ENCODE measurements at places on chromosomes 3 and 15.
A peak's percentile ranks its signal among the peaks of the same experiment; 100 is the strongest.

- H3K27ac ChIP-seq = no peak overlapping the region
- no peaks in the 10 kb centered on the region for H3K36me3 ChIP-seq
- H3K4me3 ChIP-seq = no peak overlapping the region
- DNase-seq = no peak
- no peaks in the 10 kb centered on the region for H3K4me1 ChIP-seq
Observed at GRCh38 chr3:115581362-115582135, 41.8 kb upstream of the GAP43 start.

- no peak overlapping the region for H3K27ac ChIP-seq
- no peaks in the 10 kb centered on the region for H3K27me3 ChIP-seq
- H3K36me3 ChIP-seq = no peaks in the 10 kb centered on the region
- H3K4me1 ChIP-seq = no peaks in the 10 kb centered on the region
- H3K4me3 ChIP-seq = no peak overlapping the region
- no peak for DNase-seq
Observed at GRCh38 chr3:82392203-82392775, 630.8 kb upstream of the GBE1 start.

DNA sequence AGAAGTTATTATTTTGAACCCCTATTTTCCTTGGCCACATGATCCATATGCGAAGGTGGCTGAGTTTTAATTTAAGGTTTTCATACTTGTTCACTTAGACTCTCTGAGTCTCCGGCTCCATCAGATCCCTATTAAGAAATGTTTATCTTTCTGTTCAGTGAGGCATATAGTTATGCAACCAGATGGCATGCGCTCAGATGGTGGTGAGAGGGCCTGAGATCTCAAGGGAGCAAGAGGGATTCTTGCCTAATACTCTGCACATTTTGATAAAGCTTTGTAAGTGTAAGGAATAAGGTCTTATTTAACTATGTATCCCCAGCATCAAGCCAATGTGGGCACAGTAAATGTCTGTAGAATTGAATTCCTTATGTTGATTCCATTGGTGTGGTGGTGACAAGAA lies 78.9 kb upstream of the DPH6 start:
- no peak for DNase-seq
- no peaks in the 10 kb centered on the region for H3K4me1 ChIP-seq
- no peaks in the 10 kb centered on the region for H3K36me3 ChIP-seq
- H3K27me3 ChIP-seq = peaks cover 9% of the 10 kb centered on the region
- no peak overlapping the region for H3K4me3 ChIP-seq

GRCh38 chr3:139189943-139190342 lies 145.3 kb upstream of the PRR23C start:
- DNase-seq = no peak
- H3K27ac ChIP-seq = no peak overlapping the region
- H3K27me3 ChIP-seq = no peaks in the 10 kb centered on the region

- no peak overlapping the region for H3K27ac ChIP-seq
- H3K36me3 ChIP-seq = no peaks in the 10 kb centered on the region
- peaks cover 13% of the 10 kb centered on the region for H3K27me3 ChIP-seq
- H3K4me3 ChIP-seq = no peak overlapping the region
- DNase-seq = no peak
- H3K4me1 ChIP-seq = no peaks in the 10 kb centered on the region
Observed at GRCh38 chr3:45269952-45270351, 43.9 kb upstream of the TMEM158 start.

- no peak for DNase-seq
- H3K27ac ChIP-seq = no peak overlapping the region
- peaks cover 4% of the 10 kb centered on the region for H3K27me3 ChIP-seq
Observed at GRCh38 chr3:136008732-136009470, 43.4 kb downstream of the PPP2R3A start.

- H3K36me3 ChIP-seq = no peaks in the 10 kb centered on the region
- H3K4me3 ChIP-seq = no peak overlapping the region
- no peaks in the 10 kb centered on the region for H3K27me3 ChIP-seq
- DNase-seq = no peak
- H3K4me1 ChIP-seq = no peaks in the 10 kb centered on the region
Observed at GRCh38 chr3:167811031-167811430, 75.5 kb downstream of the SERPINI1 start.

- no peaks in the 10 kb centered on the region for H3K36me3 ChIP-seq
- peaks cover 14% of the 10 kb centered on the region for H3K27me3 ChIP-seq
- H3K4me3 ChIP-seq = no peak overlapping the region
- no peaks in the 10 kb centered on the region for H3K4me1 ChIP-seq
- no peak overlapping the region for H3K27ac ChIP-seq
Observed at GRCh38 chr3:187398955-187399354, 30.8 kb downstream of the RTP4 start.

- no peak for DNase-seq
- H3K4me3 ChIP-seq = no peak overlapping the region
- peaks cover 7% of the 10 kb centered on the region for H3K36me3 ChIP-seq
- peaks cover 23% of the 10 kb centered on the region for H3K4me1 ChIP-seq
- H3K27ac ChIP-seq = no peak overlapping the region
Observed at GRCh38 chr3:112394003-112394640, 61.2 kb downstream of the CD200 start.

DNA sequence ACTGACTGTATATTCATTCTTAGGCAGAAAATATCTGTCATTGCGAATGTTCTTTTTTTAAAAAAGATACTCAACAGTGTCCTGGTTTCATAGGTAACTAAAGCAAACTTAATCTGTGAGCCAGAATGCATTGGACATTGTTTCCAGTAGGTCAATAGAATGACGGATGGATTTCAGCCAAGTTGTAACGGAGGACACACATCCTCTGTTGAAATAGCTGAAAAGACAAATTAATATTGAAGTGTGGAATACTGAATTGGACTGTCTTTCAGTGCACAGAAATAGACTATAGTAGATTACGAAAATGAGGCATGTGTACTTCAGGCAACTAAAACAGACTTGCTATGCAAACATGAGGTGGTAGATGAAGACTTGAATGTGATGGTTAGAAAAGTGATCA lies 461.6 kb downstream of the WDR72 start:
- no peaks in the 10 kb centered on the region for H3K27me3 ChIP-seq
- no peak overlapping the region for H3K4me3 ChIP-seq
- H3K27ac ChIP-seq = no peak overlapping the region
- DNase-seq = no peak
- no peaks in the 10 kb centered on the region for H3K4me1 ChIP-seq
- no peaks in the 10 kb centered on the region for H3K36me3 ChIP-seq

DNA sequence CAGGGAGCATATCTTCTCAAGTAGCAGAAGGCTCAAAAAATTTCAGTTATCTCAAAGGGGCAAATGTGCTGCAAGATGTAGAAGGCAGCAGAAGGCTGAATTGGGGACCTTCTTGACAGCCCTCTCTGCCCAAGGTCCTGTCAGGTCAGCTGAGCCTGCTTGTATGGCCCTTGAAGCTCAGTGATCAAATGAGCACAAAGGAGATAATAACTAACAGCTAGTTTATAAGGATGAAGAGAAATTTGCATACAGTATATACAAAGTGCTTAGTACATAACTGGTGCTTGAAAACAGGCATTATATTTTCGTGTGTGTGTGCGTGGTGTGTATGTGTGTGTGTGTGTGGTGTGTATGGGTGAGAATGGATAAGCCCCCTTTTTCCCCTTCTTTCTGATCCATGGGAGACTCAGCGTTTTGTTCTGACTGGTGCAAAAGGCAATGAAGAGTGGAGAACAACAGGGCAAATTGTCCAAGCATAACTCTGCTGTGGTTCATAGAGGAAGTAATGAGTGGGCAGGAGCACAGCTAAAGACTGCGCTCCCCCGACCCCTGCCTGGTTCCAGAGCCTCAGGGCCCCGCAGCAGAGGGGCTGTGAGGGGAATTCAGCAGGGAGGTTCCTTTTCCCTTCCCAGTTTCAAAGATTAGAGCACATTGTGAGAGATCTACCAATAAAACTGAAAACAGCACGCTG lies 356.8 kb upstream of the NR2F2 start:
- H3K4me3 ChIP-seq = no peak overlapping the region
- peaks cover 5% of the 10 kb centered on the region for H3K27me3 ChIP-seq
- no peak overlapping the region for H3K27ac ChIP-seq
- peaks cover 8% of the 10 kb centered on the region for H3K4me1 ChIP-seq
- H3K36me3 ChIP-seq = no peaks in the 10 kb centered on the region
- no peak for DNase-seq

DNA sequence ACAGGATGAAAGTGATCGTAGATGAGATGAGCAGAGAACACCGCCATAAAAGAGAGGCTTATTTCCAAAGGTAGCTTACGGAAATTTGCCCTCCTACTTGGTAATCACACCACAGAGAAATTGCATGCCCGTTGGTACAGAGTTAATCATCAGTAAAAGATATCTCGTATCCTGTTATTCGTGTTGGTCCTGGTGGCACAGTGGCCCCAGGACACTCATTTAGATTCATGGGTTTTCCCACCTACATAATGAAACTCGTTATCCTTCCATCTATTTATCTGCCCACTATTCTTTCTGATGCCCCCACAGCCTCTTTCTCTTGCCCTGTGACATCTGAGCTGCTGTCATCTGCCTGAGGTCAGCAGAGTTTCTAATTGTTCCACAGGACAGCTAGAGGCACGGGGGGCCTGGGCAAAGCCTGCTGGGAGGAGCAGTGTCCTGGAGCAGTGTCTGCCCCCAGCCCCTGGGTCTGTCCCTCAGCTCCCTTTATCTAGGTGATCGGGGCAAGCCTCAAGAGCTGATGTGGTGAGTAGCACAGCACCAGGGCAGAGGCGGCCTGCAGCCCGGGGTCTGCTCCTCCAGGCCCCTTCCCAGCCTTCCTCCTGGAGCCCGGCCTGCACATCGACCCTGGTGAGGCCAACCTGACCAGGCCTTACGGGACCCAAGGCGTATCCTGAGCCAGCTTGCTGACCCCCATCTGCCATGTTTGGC lies 42.2 kb downstream of the PXYLP1 start:
- H3K4me1 ChIP-seq = no peaks in the 10 kb centered on the region
- H3K27ac ChIP-seq = no peak overlapping the region
- H3K4me3 ChIP-seq = no peak overlapping the region
- H3K36me3 ChIP-seq = peaks cover 2% of the 10 kb centered on the region

DNA sequence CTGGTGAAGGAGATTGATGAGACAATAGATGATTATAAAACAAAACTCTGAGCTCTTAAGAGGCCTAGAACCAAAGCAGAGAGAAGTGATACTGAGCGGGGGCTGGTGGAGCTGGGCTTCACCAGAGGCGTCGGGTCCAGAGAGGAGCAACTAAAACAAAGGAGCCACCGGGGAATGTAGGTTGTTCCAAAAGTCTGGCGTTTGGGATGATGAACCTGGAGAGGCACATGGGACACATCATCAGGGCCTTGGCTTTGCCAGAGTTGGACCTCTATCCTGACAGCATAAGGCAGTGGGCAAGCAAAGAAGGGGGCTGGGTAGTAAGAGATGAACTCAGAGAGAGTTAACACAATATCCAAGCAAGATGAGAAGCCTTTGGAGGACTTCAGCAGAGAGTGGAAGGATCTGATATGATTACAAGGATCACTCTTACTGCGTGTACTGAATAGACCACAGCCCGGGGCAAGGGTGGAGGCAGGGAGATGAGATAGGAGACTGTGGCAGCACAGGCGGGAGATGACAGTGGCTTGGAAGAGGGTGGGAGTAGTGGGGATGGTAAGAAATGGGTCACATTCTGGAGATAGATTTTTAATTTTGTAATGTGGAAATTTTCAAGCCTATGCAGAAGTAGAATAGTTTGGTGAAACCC lies 36.0 kb upstream of the RASA2 start:
- peaks cover 4% of the 10 kb centered on the region for H3K4me1 ChIP-seq
- no peaks in the 10 kb centered on the region for H3K27me3 ChIP-seq
- no peak overlapping the region for H3K4me3 ChIP-seq
- peak overlapping the region; percentile 64 for H3K27ac ChIP-seq

DNA sequence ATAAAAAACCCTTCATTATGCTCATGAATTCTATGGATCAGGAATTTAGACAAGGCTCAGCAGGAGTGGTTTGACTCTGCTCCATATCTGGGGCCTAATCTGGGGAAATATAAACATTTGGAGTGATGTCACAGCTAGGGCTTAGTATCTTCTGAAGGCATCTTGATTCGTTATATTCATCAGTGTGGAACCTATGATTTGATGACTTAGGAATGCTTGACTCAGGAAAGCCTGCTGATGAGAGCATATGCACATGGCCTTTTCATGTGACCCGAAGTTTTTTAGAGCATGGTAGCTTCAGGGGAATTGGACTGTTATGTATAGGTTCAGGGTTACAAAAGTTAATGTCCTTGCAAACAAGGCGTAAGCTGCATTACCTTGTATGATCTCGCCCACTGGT lies 184.9 kb upstream of the LRRC3B start:
- no peak overlapping the region for H3K4me3 ChIP-seq
- H3K27me3 ChIP-seq = no peaks in the 10 kb centered on the region
- no peaks in the 10 kb centered on the region for H3K36me3 ChIP-seq
- no peak overlapping the region for H3K27ac ChIP-seq
- no peak for DNase-seq

DNA sequence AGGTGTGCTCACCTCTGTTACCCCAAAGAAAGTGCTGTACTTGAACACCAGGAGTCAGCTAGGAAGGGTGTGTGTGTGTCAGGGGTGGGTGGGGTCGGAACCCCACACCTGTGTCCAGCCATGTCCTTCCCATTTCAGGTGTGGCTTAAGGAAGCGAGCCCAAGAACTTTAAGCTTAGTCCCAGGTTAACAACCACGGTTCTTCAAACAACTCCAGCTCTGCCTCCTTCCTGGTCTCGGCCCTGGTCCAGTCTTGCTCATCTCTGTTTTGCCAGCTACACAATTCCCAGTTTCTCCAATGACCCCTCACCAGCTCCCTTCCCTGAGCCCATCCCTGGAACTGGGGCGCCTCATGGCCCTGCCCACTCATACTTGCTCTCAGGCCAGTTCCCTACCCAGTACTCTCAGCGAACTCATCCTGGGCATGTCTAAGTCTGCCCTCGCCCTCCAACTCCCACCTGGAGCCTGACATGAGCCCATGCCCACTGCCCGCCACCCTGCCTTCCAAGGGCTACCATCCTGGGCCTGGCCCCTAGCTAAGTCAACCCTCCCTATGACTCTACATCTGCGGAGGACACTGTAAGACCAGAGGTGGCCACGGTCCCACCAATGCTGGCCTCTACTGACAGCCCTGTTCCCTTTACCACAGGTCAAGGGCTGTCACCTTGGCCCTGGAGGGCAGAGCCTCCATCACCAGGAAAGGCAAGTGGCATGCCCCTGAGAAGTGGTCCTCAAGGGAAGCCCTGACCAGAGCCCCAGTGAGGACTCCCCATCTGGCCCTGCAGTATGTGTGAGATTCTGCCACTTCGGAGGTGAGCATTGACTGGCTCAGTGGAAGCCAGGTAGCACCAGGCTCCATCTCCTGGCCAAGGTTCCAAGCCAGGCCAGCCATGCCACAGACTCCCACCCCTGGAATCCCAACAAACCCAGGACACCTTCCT lies 9.2 kb downstream of the POC1A start:
- no peak overlapping the region for H3K4me3 ChIP-seq
- H3K27me3 ChIP-seq = no peaks in the 10 kb centered on the region
- H3K4me1 ChIP-seq = peaks cover 5% of the 10 kb centered on the region
- no peak overlapping the region for H3K27ac ChIP-seq
- DNase-seq = no peak
- no peaks in the 10 kb centered on the region for H3K36me3 ChIP-seq

GRCh38 chr3:38578081-38578475 lies 71.4 kb downstream of the SCN5A start:
- DNase-seq = no peak
- peaks cover 3% of the 10 kb centered on the region for H3K27me3 ChIP-seq
- H3K36me3 ChIP-seq = peaks cover 3% of the 10 kb centered on the region
- H3K4me3 ChIP-seq = no peak overlapping the region
- peaks cover 2% of the 10 kb centered on the region for H3K4me1 ChIP-seq

GRCh38 chr15:41233367-41233771 lies 2.3 kb downstream of the CHP1 start:
- H3K27ac ChIP-seq = no peak overlapping the region
- no peak overlapping the region for H3K4me3 ChIP-seq
- no peaks in the 10 kb centered on the region for H3K36me3 ChIP-seq
- H3K27me3 ChIP-seq = no peaks in the 10 kb centered on the region
